SK-N-SH (cell line): ENCODE measurements at places on chromosomes 12 and 14. TPM values are rescaled to one million over a fixed set of nuclear protein-coding genes. Genes with fewer than 3 reads are reported as not detected.
A peak's percentile ranks its signal among the peaks of the same experiment; 100 is the strongest.

- DNase-seq = no peak
Measured at GRCh38 chr12:71949646-71950045, 11.0 kb downstream of the TPH2 start.

DNA sequence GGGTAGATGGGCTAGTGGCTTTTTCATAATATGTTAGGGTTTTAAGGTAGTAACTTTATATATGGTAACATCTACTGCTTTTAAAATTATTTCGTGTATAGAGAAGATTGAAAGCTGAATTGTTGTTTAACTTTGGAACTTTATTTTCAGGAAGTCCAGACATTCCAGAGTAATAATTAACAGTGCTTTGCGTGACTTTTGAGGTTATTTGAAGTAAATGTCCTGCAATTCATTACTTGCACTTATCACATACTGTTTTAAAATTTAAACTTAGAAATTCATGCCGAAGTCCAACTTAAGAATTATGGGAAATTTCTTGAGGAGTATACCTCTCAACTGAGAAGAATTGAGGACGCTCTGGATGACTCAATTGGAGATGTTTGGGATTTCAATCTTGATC, 3.3 kb downstream of the WASHC4 start:
- no peak for DNase-seq

GRCh38 chr12:108807996-108808769, 49.2 kb downstream of the SSH1 start:
- no peak for DNase-seq

Gene STON2
- polyA plus RNA-seq = 0.05 TPM in 1 of 2 replicates, not detected in the other

- peak; percentile 96 for DNase-seq
Measured at GRCh38 chr14:23055621-23056144, 1.6 kb downstream of the CDH24 start.

GRCh38 chr14:68719634-68720384, 73.1 kb downstream of the ZFP36L1 start:
- no peak for DNase-seq

Gene ADAMTS20
- not detected in 2 replicates for polyA plus RNA-seq

Gene SPX
- not detected in 2 replicates for polyA plus RNA-seq

DNA sequence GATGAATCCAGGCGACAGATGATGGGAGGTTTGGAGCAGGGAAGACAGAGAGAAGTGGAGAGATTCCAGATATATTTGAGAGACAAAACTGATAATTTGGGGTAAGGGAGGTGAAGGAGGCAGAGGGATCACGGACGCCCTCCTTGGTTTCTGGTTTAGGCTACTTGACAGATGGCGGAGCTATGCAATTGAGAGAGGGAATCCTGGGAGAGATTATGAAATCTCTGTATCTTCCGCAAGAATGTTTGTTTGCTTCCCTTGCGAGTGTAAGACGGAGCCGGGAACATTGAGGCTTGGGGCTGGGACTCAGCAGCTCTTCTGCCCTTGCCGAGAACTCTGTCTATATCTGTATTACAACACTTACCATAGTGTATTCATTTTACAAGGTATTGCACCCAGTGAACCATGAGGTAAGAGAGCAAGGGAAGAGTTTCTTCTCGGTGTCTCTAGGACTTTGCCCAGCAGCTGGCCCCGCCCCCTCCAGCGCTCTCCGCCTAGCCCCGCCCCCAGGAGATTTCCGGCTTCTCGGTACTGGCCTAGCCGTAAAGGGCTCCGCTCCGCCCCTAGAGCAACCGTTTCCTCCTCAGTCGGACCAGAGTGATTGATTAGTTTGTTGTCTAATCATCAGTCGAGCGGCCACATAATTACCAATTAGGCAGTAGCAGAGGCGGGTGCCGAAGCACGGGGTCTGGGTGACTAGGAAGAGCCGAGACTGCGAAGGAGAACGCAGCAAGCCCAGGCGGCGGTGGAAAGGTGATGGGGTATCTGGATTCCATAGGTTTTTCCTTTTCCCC, at the start of gene PRR13:
PRR13 (plus strand) TSS at position 695 of the 794 bp plus-strand sequence. CDS start 981 bp downstream, outside the sequence.
- peak; percentile 93 for DNase-seq

Gene PTPRO
- 1.4 and 1.9 TPM in 2 replicates for polyA plus RNA-seq

DNA sequence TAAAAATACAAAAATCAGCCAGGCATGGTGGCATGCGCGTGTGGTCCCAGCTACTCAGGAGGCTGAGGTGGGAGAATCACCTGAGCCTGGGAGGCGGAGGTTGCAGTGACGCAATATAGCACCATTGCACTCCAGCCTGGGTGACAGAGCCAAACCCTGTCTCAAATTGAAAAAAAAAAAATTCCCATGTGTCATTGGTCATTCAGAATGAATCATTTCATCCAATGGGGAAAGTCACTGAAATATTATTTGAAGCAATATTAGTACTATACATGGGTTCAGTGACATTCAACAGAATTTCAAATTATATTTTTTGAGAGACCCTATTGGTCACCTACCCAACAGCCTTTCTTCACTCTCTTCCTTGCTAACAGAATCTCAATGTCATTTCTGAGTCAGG, 276.1 kb downstream of the ITPR2 start:
- DNase-seq = no peak

- DNase-seq = no peak
Measured at GRCh38 chr12:128163086-128163485, 103.9 kb upstream of the TMEM132C start.

DNA sequence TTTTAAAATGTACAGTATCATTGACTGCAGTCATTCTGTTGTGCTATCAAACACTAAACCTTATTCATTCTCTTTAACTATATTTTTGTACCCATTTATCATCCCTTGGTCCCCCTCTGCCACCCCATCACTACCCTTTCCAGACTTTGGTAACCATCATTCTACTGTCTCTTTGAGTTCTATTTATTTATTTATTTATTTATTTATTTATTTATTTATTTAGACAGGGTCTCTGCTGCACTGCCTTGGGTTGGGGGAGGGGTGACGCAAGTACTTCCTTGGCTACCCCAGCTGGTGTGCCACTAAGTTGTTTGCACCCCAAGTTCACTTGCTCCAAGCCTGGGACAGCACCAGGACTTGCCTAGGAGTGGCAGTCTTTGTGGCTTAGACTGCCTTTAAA, 427.8 kb upstream of the NOVA1 start:
- DNase-seq = no peak

- DNase-seq = no peak
Measured at GRCh38 chr14:95784137-95784536, 70.2 kb upstream of the TCL1A start.

Gene SLC6A13
- 0.05 and 0.11 TPM in 2 replicates for polyA plus RNA-seq

GRCh38 chr14:68978172-68978911, 760 bp downstream of the ACTN1 start:
- peak; percentile 79 for DNase-seq

- DNase-seq = no peak
Measured at GRCh38 chr12:96335270-96335669, 65.0 kb downstream of the CDK17 start.

Gene CYP27B1
- 1.7 and 2.3 TPM in 2 replicates for polyA plus RNA-seq

- DNase-seq = no peak
Measured at GRCh38 chr14:74524076-74524811, 30.7 kb downstream of the ISCA2 start.

- no peak for DNase-seq
Measured at GRCh38 chr14:101713621-101714349, 47.7 kb upstream of the PPP2R5C start.
